HCEC 1CT (cell line): ENCODE measurements at places on chromosomes 6 and 20.

- no peak for DNase-seq
Measured at GRCh38 chr6:168091381-168092264, 12.6 kb upstream of the FRMD1 start.

- DNase-seq: no peak
Measured at GRCh38 chr20:6802227-6802626, 34.7 kb downstream of the BMP2 start.

GRCh38 chr6:161947371-161947770, 673.5 kb upstream of the AGPAT4 start:
- DNase-seq: no peak

- no peak for DNase-seq
Measured at GRCh38 chr6:87701344-87701675, 723 bp downstream of the AKIRIN2 start.

DNA sequence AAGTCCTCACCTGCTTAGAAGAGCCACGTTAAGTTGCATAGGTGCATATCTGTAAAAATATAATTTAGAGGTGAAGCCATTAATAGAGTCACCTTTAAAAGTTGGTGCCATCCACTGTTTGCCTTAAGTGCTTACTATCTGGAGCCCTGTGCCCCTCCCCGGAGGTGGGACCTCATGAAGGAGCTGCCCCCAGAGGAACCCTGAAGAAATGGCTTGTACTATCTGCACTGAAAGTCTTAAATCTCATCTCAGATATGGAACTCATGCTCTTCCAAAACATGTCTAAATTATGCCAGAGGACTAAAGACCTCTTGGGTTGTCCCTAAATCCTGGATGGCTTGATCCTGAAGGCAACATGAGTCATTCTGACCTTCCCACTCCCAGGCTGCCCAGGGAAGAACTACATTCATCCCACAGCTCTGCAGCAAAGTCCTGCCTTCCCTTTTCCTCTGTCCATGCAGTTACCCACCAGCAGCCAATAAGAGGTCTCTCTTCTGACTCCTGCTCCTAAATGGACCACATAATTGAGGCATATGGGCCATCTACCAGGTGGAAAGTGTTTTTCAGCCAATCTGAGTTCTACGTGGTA, 85.3 kb downstream of the ASXL1 start:
- no peak for DNase-seq

GRCh38 chr6:33175436-33176069, 16.7 kb downstream of the COL11A2 start:
- DNase-seq: no peak

- peak; percentile 3 for DNase-seq
Measured at GRCh38 chr6:140281236-140281635, 906.8 kb upstream of the CITED2 start.

DNA sequence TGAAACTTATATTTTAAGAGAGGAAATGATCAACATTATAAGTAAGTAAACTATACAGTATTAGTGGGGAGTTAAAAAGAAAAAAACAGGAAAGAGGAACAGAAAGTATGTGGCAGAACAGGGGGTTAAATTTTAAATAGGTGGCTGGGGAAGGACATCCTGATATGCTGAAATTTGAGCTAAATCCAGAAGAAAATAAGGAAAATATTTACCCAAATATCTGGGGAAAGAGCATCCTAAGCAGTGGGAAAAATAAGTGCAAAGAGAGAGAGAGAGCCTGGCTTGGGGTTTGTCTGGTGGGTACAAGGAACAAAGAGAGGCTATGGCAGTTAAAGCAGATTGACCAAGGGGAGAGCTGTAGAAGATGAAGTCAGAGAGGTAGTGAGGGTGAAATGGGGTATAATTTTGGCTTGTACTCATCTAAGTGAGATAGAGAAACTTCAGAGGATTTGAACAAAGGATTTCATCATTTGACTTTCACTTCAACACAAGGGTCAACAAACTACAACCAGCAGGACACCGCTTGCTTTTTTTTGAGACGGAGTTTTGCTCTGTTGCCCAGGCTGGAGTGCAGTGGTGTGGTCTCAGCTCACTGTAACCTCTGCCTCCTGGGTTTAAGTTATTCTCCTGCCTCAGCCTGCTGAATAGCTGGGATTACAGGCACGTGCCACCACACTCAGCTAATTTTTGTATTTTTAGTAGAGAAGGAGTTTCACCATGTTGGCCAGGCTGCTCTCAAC, 328.4 kb upstream of the CNR1 start:
- DNase-seq: no peak

DNA sequence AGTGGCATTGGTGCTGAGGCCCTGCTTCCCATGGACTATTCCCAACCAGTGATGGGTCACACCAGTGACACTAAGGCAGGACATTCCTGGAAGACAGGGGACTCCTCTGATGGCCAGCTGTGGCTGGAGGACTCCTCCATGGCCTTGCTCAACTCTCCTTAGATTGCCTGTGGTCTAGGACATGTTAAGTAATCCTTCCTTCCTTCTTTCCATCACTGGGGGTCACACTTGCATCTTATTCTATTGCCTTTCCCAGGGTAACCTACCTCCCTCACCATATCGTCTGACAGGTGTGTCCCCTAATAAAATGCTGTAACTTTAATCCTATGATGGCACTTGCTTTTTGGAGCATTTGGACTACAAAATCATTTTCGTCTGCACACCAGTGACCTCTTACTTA, 24.5 kb upstream of the HLA-A start:
- no peak for DNase-seq

DNA sequence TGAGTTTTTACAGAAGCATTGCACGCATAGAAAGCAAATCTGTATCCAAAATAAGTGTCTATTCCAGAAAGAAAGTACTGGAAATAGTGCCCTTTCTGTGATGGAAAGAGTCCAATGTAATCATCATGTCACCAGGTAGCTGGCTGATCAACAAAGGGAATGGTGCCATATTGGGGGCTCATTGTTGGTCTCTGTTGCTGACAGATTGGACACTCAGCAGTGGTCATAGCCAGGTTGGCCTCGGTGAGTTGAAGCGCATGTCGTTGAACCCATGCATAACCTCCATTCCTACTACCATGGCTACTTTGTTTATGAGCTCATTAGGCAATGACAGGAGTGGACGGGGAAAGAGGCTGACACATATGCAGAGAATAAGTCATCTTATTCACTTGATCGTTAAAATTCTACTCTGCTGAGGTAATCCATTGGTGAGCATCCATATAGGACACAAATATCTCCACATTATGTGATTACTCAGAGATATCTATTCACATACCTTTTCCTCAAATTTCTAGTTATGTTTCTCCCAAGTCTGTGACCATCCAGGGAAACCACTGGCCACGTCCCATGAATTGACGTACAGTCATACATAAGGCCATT, 560.5 kb downstream of the HAO1 start:
- peak; percentile 49 for DNase-seq

GRCh38 chr6:99232056-99232455, 117.4 kb downstream of the FAXC start:
- DNase-seq: no peak

DNA sequence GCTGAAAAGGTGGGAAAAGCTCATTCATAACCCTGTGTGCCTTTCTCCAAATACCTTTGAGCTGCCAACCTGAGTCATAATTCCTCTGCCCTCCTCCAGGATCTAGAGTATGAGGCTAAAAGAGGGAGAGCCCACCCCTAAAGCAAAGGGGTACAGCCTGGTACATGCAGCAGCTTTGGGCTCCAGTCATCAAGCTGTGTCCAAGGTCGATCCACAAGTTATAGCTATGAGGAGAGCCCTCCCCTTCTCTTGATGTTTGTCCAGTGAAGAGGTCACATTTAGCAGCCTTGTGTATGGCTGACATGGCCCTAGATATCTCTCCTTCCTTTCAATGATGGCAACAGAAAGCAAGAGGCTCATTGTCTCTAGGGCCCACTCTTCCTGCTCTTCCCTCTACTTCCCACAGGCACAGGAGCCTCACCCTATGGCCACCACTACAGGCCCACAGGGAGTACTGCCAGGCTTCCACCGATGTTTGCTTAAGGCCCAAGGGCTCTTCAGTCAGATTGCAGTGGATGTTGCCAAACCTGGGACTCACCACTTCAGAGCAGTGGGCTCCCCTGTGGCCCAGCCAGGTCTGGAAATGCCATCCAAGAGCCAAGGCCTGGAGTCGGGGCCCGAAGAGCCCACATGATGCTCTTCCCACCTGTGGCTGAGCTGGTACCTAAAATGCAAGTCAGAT, 176.8 kb downstream of the CD83 start:
- no peak for DNase-seq

GRCh38 chr6:32933661-32934085, 7.2 kb downstream of the HLA-DMB start:
- DNase-seq: peak; percentile 60

DNA sequence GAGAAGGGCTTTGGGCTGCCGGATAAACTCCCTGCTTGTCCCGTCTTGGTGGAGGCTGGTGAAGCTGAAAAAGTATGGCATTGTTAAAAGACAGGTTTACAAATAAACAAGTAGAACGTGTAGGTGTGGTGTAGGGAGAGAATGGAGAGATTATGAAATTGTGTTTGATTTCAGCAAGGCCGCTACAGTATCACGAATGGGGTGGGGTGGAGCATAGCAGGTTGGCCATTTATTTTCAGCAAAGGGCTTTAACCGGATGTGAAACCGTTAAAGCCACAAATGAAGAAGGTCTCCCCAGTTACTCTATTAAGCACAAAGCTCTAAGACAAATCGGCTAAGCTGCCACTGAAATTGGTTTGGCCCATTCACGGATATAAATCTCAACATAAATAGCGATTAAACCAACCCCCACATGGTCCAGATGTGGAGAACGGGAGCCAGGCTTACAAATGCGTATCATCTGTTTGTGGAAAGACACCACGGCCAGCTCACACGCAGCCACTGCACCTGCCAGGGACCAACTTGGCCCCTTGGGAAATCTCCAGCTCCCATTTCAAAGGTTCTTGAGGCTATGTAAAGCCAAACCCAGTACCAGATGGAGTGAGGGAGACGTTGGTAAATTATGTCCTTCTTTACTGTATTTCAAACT, 94.0 kb downstream of the ZMYND8 start:
- DNase-seq: no peak

GRCh38 chr6:26017632-26017966, 55.0 kb downstream of the TRIM38 start:
- DNase-seq: peak; percentile 90

- no peak for DNase-seq
Measured at GRCh38 chr6:144394210-144394609, 109.1 kb downstream of the UTRN start.

DNA sequence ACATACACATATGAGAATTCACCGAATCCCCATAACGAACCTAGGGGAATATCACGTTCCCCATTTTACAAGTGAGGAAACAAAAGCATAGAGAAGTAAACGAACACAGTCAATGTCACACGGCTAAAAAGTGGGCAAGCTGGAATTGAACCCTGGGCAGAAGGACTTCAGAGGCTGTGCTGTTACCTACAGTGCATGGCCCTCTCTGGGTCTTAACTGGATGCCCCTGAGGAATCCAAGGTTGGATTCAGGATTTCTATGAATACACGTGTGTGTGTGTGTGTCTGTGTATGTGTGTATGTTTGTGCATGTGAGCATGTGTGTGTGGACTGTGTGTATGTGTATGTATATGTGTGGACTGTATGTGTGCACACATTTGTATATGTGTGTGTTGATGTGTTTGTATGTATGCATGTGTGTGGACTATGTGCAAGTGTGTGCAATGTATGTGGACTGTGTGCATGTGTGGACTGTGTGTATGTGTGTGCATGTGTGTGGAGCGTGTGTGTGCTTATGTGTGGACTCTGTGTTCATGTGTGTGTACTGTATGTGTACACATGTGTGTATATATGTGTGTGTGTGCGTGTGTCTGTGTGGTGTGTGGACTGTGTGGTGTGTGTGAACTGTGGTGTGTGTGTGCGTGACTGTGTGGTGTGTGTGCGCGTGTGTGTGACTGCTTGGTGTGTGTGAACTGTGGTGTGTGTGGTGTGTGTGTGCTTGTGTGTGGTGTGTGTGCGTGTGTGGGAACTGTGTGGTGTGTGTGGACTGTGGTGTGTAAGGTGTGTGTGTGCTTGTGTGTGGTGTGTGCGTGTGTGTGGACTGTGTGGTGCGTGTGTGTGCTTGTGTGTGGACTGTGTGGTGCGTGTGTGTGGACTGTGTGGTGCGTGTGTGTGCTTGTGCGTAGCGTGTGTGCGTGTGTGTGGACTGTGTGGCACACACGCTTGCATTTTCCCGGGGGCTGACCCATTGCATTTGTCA, 49.0 kb downstream of the HNF4A start:
- DNase-seq: no peak

GRCh38 chr6:32974016-32974333, 5.6 kb downstream of the BRD2 start:
- DNase-seq: peak; percentile 51

DNA sequence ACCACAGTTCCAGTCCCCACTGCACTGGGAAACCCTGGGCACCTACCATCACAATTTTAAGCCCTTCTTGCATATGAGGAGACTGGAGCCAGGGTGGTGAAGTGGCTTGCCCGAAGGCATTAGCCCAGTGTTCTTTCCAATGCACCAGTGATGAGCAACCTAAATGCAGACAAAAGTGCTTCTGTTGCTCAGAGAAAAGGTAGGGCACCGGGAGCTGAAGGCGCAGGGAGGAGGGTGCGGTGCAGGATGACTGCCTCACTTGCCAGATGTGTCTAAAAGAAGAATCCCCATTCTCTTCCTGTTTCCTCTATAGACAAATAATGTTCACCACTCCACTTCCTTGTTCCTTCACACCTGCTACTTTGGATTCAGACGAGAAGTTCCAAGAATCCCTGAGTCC, 86.5 kb downstream of the QRSL1 start:
- no peak for DNase-seq

DNA sequence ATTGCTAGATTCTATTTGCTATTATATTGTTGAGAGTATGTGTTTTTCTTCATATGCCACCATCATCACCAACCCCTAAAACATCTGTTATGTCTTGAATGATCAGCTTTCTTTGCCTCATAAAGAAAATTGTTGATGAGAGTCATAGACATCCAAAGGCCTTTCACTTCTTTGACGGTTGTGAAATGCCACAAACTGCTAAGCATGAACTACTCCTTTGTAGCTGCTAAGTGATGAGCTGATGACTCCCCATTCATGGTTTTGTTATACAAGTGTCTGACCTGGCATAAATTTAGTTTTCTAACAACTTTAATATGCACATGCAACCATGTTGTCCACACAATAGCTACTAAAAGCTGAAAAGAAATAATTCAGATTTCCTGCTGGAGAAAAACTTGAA, 684 bp upstream of the MED23 start:
- no peak for DNase-seq

GRCh38 chr6:13465734-13466133, 21.7 kb downstream of the GFOD1 start:
- DNase-seq: peak; percentile 15

DNA sequence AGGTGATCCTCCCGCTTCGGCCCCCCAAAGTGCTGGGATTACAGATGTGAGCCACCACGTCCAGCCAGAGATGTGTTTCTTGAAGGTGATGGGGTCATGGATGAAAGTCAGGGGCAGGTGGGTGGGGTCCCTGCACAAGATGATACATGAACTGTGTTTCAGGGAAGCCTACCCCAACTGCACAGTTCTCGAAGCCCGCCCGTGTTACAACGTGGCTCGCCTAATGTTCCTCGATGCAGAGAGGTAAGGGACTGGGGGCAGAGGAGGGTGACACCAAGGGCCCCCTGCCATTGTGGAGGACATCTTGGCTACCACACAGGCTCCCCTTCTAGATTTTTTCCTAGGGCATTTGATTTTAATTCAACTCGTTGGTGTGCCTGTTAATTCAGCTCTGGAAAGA, 11.9 kb upstream of the CAPN11 start:
- DNase-seq: no peak
